GDM1 (cell line): ENCODE measurements at places on chromosomes 5 and 9.

DNA sequence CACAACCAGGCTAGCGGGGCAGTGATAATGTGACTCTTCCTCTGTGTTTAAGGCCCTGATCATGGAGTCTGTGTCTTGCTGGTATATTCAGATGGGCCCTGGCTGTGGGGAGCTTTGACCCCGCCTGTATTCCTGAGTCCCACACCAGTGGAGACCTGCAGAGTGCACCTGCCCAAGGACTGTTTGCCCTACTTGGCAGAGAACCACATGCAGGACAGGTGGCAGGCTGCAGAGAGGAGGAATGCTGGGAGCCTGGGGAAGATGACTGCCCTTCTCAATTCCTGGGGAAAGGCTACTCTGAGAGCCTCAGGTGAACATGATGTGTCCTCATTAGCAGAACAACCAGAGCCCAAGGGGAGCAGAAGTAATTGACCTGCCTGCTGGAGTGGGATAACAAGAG, 36.2 kb downstream of the IARS1 start:
- no peak for DNase-seq

GRCh38 chr9:19155106-19155935, 28.0 kb upstream of the PLIN2 start:
- no peak for DNase-seq

DNA sequence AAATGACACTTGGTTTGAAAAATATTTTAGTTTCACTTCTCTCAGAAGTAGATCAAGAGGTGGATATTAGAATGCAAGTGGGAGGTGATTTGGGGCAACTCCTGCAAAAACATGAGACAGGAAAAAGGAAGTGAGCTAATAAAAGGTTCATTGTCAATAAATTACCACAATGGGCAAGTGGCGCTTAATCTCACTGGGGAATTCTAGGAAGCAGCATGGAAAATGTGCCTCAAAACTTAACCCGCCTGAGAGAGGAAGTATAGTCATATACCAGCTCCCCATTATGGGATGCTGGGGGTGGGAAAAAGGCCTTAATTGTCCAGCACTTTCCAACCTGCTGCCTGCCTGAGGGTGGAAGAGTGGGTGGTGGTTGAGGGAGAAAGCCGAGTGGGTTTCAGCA, 204.1 kb downstream of the ELAVL2 start:
- no peak for DNase-seq

- no peak for DNase-seq
Measured at GRCh38 chr5:59126708-59127573, 544.1 kb downstream of the RAB3C start.

- DNase-seq, result no peak
Measured at GRCh38 chr9:115715666-115716065, 437.9 kb upstream of the PAPPA start.
